ENCODE measurements at places on chromosomes 16 and 17.

GRCh38 chr16:3859889-3860288 is 20.6 kb downstream of the CREBBP start:
- DNase-seq, result no peak

GRCh38 chr16:57568173-57568678 is 25.8 kb downstream of the ADGRG5 start:
- DNase-seq, result no peak

DNA sequence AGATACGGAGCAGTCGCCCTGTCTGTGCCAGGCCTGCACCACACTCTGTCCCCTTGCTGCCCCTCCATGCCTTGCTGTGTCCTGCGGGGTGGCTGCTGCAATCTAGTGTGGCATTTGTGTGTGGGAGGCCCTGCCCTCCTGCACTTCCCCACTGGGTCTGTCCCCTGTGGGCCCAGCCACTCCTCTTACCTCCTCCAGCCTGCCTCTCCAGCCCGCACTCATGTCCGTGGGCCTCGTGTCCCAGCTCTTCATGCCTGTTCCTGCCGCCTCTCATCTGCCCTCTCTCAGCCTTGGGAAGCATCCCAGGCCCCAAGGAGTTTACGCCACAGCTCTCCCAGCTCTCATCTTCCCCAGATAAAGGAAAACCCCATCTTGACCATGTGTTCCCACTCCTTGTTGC is 26.6 kb downstream of the CRAMP1 start:
- DNase-seq, result no peak

GRCh38 chr17:74130841-74131240 is 72.6 kb upstream of the RPL38 start:
- no peak for DNase-seq

DNA sequence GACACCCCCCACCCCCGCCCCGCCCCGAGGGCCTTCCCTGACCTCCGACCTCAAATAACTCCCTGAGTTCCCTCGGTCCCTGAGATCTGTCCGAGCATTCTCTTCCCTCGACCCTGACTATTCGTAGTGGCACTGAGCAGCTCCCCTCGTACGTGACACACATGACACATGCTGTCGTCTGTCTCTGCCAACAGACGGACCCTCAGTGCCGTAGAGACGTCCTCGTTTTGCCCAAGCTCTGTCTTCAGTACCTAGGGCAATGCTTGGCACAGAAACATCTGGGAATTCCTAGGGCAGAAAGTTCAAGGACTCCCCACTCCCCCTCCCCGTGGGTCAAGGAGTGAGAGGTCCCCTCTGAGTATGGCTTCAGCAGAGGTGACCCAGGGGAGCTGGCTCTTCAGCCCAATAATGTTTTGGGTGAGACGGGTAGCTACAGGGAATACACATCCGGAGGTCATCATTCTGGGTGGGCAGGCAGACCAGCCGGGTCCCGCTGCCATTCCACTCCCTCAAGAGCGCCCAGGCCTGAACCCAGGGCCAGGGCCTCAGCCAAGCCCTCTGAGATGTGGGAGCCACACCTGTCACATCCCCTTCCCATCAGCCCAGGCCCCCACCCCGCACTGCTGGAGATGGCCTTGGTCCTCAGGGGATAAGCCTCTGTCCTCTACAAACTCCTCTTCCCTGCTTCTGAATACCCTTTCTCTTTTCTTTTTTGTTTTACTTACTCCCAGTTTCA is 671 bp upstream of the FADS6 start:
- DNase-seq, result no peak

GRCh38 chr16:18983565-18984434 is at the start of gene TMC7:
TMC7 (plus strand) TSS chr16:18983934; CDS start chr16:18984064, 130 bp downstream.
- no peak for DNase-seq

GRCh38 chr17:33684735-33685134 is 391.6 kb upstream of the ASIC2 start:
- DNase-seq, result no peak

GRCh38 chr16:86205521-86206245 is 304.6 kb upstream of the FOXF1 start:
- DNase-seq, result no peak

GRCh38 chr17:76801706-76802105 is 63.8 kb downstream of the MFSD11 start:
- no peak for DNase-seq

GRCh38 chr16:58197314-58198012 is 443 bp downstream of the CSNK2A2 start:
- no peak for DNase-seq

DNA sequence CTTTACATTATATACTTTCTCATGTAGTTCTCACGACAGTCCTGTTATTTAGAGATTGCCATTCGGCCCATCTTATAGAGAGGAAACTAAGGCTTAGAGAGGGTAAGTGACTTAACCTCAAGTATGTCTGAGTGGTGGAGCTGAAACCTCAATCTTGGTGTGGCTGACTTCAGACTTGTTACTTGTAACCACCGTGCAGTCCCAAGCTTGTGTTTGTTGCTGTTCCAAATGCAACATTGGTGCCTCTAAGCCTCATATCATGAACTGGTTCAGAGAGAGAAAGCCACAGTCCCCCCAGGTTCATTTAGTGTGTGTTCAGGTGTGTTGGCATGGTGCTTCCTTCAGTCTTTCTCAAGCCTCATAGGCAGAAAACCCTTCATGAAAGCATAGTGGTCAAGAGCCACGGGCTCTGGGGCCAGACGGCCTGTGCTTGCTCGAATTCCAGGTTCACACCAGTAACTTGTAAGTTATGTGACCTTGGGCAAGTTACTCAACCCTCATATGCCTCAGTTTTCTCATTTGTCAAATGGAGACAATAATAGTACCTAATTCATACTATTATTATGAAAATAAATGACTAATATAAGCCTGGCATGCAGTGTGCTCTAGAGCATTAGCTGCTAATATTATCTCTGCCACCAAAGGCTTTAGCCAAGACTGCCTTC is 39.9 kb downstream of the CDH1 start:
- DNase-seq, result no peak

DNA sequence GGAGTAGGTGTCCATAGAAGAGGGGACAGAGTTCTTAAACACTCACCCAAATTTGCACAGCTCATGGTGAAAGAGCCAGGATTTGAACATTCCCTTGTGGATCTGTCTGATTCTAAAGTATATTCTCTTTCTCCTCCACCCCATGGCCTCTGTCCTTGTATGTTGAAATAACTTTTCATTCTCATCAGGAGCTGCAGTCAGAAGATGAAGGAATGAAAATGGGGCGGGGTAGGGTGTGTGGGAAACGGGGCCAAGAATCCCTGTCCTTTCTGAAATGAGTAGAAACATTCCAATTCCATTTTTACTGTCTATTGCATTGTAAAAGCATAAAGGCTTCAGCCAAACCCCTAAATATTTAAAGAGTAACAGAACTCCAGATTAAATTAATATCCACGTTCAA is 42.8 kb downstream of the NOG start:
- DNase-seq, result no peak

DNA sequence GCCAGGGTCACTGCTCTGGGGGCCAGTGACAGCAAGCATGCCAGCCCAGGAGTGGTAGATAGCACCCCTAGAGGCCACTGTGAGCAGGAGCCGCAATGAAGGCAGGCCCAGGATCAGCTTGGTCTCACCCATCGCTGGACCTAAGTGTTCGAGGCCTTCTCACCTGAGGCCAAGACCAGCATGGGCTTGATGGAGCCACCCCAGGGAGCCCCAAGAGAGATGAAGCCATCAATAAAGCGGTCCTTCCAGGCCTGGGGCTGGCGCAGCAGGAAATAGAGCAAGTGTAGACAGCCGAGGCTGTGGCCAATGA is 1.8 kb downstream of the LCAT start:
- no peak for DNase-seq

- no peak for DNase-seq
These were observed 276.5 kb downstream of the XYLT1 start for GRCh38 chr16:17194190-17194780.
